ENCODE measurements at places on chromosomes 16 and 17. TPM values are rescaled to one million over a fixed set of nuclear protein-coding genes. Genes with fewer than 3 reads are reported as not detected.

TNP2 gene
- total RNA-seq: not detected

SRCIN1 gene
- not detected for total RNA-seq

KRTAP1-5 gene
- 31.8 TPM for total RNA-seq

CDH1 gene
- 1.1 TPM for total RNA-seq

SDK2 gene
- under 0.01 TPM for total RNA-seq

PLEKHG4 gene
- total RNA-seq: 31.8 TPM

RSL1D1 gene
- total RNA-seq: 126 TPM

KRT9 gene
- not detected for total RNA-seq

AGRP gene
- total RNA-seq: not detected

TBC1D3I gene
- 0.36 TPM for total RNA-seq

PNMT gene
- not detected for total RNA-seq

TMEM98 gene
- total RNA-seq: 121 TPM

GRCh38 chr17:83154311-83155127, 75.1 kb downstream of the METRNL start:
- no peak for DNase-seq

- DNase-seq: peak; percentile 35
These were observed 9.2 kb downstream of the ABCA3 start for GRCh38 chr16:2331199-2331930.

- DNase-seq: peak; percentile 78
These were observed 4.0 kb downstream of the SLC35B1 start for GRCh38 chr17:49703557-49704277.

- DNase-seq: no peak
These were observed 8.5 kb upstream of the SLC39A11 start for GRCh38 chr17:73101031-73101430.

- DNase-seq: no peak
These were observed 21.5 kb upstream of the PHB1 start for GRCh38 chr17:49436174-49436573.

DNA sequence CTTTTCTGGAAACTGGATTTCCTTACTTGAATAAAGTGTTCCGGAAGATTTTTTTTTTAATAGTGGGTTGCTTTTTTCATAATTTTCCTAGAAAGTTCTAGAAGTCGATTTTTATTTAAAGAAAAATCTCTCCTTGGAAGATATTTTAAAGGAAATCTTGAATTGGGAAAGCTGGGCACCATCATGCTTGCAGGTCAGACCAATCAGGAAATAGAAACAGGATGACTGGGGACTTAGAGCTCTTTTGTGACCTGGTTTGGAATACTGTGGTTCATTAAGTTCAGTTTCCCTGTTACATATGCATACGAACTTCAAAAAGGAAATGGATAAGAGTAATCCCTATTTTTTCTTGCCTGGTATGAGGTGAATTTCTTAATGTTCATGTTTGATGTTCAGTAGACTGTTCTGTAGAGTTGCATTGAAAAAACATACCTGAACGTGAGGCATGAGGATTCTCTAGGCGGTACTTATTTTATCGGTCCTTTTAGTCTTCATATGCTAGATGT, 1.2 kb downstream of the NFATC3 start:
- DNase-seq: peak; percentile 92

DNA sequence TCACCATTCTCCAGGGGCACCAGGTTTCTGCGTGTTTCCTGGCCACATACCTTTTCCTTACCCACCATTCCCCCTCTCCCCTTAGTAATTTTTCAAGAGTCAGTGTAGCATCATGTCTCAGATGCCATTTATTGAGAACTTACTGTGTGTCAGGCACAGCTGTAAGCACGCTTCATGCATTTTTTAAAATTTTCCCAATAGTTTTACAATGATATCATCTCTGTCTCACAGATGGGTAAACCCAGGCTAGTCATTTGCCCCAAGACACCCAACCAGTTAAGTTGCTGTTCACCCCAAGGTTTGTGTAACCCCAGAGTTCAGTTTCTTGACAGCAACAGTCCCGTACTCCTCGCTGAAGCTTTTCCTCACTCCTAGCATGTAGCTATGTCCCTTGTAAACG, 56.4 kb upstream of the IRX3 start:
- no peak for DNase-seq

GRCh38 chr17:32584792-32585191, 98.0 kb downstream of the CDK5R1 start:
- DNase-seq: no peak

- DNase-seq: peak; percentile 75
These were observed 4.9 kb downstream of the PER1 start for GRCh38 chr17:8147141-8147804.

DNA sequence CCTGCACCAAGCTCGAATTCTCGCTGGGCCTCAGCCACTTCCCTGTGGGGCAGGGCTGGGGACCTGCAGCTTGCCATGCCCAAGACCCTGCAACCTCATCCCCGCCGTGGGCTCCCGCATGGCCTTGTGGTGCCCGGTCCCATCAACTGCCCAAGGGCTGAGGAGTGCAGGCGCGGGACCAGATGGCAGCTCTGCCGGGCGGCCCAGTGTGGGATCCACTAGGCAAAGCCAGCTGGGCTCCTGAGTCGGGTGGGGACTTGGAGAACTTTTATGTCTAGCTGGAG, 408.6 kb downstream of the UTP18 start:
- DNase-seq: no peak

GRCh38 chr17:53058031-53058430, 764.7 kb upstream of the KIF2B start:
- no peak for DNase-seq

DNA sequence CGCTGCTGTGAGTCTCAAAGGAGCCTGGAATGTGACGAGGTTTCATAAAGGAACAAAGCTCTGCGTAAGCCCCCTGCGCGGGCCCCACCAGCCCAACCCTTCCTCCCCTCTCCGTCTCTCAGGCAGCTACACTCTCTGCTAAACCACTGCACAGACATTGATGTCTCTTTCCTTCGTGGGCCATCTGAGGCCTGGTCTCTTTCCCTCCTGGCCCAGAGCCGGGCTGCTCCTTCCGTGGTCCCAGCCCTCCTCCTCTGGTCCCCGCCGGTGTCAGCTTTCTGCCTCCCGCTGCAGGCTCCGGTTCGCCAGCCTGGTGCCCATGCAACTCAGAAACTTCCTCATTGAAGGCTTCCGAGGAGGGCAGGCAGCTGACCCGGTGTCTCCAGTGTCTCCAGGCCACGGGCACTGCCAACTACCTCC, 7.4 kb downstream of the SCARF1 start:
- peak; percentile 2 for DNase-seq

DNA sequence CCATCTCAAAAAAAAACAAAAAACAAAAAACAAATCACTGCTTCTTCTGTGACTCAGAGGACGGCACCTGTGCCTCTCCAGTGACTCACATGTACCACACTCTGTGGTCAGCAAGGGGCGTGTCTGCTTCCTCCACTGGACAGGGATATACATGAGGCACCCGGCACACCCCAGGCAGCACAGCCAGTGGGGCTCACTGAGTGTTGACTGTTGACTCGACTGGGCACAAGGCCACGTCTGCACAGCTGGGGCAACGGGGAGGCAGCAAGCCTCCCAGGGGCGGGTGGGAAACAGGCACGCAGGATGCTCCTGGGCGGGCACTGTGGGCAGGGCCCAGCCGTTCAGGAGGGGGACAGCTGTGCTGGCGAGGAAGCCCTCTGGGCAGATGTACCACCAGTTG, 64.1 kb downstream of the TIMM22 start:
- DNase-seq: peak; percentile 99

DNA sequence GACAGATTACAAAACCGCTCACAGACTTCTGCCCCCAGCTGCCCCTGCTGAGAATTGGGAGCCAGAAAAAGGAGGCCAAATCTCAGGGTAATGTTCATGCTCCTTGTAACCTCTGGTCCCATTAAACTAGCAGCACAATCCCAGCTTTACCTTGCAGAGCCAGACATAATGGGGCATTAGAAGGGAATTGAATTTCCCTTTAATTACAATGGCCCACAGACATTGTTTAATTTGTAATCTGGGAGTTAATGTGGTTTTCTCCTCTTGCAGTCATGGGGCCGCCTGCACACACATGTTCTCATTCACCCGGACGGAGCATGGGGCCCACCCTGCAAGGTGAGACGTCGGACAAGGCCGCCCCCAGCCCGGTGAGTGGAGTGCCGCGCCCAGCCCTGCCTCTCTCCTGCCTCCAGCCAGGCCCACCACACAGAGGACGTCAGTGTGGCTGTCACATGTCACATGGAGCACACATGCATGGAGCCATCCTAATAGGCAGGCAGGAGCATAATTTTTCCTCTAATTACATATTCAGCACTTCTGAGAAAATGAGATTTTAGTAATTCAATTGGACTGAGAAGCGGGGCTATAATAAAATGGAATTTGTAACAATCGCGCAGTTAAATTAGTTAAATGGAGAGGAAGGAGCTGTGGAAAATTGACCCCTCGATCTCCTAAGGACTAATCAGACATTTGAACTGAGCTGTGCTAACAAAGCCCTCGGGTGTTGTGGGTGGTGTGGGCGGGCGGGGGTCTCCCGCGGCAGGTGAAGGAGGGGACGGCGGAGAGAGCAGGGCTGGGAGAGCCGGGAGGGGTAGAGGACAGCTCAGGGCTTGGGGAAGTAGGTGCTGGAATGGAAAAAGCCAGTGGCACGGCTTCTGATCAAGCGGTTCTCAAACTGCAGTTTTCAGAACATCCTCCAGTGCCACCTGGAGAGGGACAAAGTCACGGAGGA, 87.7 kb downstream of the ENGASE start:
- no peak for DNase-seq

DNA sequence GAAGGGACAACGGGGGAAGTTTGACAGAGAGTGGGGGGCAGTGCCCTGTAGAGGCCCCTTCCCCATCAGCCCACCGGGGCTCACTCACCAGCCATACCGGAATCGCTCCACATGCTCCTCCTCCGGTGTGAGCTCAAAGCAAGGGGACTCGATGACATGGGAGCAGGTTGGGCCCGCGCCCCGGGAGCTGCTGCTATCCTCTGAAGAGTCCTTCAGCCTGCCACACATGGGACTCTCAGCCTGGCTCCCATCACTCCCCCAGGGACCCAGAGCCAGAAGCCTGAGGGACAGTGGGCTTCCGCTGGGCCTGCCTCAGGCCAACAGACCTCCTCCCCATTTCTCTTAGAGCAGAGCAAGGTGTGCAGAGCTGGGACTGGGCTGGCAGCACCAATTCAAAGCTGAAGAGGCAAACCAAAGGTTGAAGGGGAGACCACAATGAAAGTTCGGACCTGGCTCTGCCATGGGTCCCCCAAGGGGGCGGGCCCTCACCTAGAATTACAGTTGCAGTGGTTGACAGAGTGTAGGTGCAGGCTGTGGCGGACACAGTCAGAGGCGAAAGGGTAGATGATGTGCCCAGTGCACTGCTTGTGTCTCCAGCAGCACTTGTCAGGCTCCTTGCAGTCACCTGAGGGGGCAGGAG, 7.3 kb downstream of the PROCA1 start:
- peak; percentile 54 for DNase-seq

DNA sequence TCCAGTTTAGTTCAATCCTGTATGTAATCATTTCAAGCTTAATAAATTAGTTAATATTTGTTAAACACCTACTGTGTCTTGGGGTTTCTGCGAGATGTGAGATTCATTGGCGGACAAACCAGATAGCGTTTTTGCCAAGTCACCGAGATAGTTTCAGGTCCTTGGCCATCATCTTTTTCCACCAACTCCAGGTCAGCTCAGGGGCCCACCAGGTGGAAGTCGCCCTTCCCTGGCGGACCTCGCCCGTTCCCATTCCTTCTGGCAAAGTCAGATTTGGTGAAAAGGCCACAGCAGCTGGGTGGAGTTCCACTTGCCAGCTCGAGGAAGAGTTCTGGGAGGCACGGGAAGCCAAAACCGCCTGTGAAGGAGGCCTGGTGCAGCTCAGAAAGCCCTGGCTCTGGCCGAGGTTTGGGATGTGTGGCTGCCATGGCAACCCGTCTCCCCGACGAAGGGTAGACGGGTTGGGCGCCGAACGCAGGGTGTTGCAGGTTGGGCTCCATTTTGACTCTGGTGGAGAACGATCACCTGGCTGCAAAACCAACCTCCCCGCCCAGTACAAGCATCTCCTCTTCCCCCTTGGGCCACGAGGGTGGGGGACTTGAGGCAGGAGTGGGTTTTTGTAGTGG, 39.5 kb downstream of the CMIP start:
- DNase-seq: peak; percentile 26

GRCh38 chr17:73007407-73007806, 85.1 kb downstream of the SLC39A11 start:
- DNase-seq: peak; percentile 58

GRCh38 chr17:75898065-75898464, 1.3 kb upstream of the TRIM65 start:
- no peak for DNase-seq

GRCh38 chr17:45293413-45294211, 23.2 kb downstream of the MAP3K14 start:
- DNase-seq: peak; percentile 96

GRCh38 chr17:2872282-2872681, 76.0 kb downstream of the RAP1GAP2 start:
- DNase-seq: no peak

DNA sequence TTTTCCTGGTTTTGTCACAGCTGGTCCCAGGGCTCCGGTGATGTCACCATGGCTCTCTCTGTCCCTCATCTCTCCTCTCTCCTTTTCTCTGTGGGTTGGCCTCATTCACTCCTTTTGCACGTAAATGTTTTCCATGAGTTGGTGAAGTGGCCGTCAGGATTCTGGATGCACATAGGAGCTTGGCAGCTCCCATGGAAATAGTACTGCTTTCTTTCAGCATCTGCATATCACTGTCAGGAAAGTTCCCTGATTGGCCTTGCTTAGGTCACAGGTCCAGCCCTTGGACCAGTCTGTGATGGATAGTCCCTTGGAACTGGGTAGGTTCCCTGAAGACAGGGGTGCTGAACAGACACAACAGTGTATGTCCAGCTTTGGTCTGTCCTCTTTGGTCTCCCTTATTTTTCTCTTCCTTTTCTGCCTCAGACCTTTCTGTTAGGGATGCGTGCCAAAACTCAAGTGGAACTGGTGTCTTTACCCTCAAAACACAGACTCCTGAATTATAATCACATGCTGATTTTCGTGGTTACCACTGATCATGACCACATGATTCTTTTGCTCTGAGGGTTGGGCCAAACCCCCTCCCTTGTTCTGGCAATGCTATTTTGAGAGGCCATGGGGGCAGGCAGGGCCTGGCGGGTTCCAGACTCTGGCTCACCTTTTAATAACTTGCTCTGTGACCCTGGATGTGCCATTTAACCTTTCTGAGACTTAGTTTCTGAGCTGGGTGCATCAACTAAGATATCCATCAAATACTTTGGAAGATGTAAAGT, 99.0 kb downstream of the MSI2 start:
- DNase-seq: no peak

- peak; percentile 96 for DNase-seq
These were observed 12.5 kb downstream of the SAMD14 start for GRCh38 chr17:50117202-50118051.

- DNase-seq: peak; percentile 58
These were observed 8.1 kb upstream of the C1QL1 start for GRCh38 chr17:44976206-44976605.

DNA sequence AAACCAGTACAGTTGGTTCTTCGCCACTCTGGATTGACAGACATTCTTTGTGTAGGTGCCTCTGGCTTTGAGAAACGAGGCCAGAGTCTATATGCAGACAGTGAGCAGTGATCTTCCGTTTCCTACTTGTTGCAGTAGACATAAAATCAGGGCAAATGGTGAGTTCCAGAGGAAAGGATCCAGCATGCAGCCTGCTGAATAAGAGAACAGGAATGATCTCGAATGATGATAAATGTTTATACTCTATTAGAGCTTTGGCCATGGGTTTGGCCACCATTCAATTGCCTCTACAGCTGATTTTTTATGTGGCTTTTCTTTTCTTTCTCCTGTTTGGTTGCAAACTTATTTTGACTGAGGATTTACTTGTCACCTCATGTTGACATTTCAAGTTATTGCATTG, 286.7 kb downstream of the IRX3 start:
- DNase-seq: no peak

GRCh38 chr16:3192476-3193019, 4.5 kb downstream of the OR1F1 start:
- DNase-seq: peak; percentile 38

Data from osteoblast (primary cell).